D341Med (cell line): ENCODE measurements at places on chromosomes 5 and 9.

DNA sequence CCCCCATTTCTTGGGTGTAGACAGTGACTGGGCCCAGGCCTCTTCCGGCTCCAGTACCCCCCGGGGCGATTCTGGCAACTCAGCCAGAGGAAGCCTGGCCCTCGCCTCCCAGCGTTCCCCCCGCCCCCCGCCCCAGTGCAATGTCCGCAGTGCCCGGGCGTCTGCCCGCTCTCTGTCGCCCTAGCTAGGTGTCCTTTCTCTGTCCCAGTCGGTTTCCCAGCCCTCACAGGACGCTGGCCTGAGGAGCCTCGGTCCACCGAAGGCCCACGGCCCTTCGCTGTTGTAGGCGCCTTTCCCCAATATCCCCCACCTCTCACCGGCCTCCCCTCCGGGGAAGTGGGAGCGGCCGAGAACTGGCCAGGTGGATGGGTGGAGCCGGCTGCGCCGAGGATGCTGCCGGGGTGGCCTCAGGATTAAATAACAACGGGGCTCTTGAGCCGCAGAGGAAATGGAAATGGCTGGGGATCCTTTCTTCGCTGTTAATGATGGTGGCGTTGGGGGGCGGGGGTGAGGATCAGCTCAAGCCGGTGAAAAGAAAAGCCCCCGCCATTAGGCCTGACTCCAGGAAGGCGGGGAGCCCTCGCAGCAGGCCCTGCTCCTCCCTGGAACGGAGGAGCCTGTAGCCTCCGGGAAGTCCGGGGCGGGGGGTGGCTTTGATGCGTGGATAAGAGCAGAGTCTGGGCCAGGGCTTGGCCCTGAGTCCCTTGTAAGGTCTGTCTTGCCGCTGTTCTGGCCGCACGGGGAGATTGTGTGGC, 1.1 kb upstream of the SPRY4 start:
- DNase-seq = no peak

GRCh38 chr5:124124711-124125229, 612.8 kb downstream of the CSNK1G3 start:
- peak; percentile 63 for DNase-seq

DNA sequence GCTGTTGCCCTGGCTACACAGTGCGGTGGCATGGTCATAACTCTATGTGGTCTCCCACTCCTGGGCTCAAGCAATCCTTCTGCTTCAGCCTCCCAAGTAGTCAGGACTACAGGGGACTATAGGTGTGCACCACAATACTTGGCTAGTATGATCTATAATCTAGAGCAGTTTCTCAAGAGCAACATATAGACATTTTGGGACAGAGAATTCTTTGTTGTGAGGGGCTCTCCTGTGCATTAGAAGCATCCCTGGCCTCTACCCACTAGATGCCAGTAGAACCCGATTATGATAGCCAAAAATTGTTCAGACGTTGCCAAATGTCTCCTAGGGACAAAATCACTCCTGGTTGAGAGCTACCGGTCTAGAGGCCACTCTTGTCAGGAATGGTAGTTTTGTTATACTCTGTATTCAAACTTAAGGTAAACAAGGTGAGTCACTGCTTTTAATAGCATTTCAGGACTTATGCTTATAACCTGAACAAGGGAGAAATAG, 7.2 kb downstream of the ANKHD1 start:
- DNase-seq = no peak

DNA sequence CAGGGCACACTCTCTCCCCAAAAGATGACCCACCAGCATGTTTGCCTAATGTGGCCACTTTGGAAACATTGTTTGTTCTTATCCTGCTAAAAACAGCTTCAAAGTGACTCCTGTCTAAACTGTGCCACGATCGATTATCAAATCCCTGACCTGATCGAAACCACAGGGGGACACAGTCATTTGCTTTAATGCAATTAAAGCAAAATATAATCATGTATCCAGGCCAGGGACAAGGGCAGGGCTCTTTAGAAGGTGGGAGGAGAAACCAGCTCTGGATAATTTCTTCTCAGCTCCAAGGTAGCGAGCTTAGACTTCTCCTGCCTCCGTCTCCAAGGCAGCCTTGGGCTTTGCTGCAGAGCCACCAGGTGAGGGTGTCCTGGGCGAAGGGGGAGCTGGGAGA, 95.0 kb upstream of the HAND1 start:
- DNase-seq = no peak
